ENCODE measurements at places on chromosomes 7 and 10.

- no peak for DNase-seq
These were observed 362.8 kb upstream of the FOXK1 start for GRCh38 chr7:4319280-4319679.

GRCh38 chr7:47310020-47310419, 271.9 kb downstream of the TNS3 start:
- DNase-seq: no peak

- no peak for DNase-seq
These were observed 369.6 kb downstream of the KCNMA1 start for GRCh38 chr10:77267703-77268675.

GRCh38 chr10:50367732-50368131, 116.4 kb upstream of the ASAH2 start:
- DNase-seq: no peak

DNA sequence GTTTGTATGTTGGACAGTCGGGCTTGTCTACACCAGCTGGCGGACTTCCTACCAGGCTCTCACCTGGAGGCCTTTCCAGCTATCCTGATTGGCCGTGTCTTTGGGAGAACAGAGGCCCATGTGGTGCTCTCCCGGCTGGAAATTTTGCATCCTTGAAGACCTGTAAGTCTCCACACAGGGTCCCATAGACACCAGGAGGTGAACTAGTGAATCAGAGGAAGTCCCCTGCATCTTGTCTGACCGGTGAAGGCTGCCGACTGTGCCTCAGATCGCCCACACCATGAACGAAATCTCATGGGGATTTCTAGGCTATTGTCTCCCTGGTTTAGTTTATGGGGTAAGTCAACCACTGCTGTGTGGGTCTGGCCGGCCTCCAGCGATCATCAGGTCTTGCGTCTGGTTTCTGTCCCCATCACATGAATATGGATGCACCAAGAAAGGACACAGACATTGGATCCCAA, 108.4 kb upstream of the LYZL2 start:
- DNase-seq: no peak
